ENCODE measurements at places on chromosomes 13 and 19. TPM values are rescaled to one million over a fixed set of nuclear protein-coding genes. Genes with fewer than 3 reads are reported as not detected.
A peak's percentile ranks its signal among the peaks of the same experiment; 100 is the strongest.

The MAN2B1 gene
- total RNA-seq: 209 TPM

DNA sequence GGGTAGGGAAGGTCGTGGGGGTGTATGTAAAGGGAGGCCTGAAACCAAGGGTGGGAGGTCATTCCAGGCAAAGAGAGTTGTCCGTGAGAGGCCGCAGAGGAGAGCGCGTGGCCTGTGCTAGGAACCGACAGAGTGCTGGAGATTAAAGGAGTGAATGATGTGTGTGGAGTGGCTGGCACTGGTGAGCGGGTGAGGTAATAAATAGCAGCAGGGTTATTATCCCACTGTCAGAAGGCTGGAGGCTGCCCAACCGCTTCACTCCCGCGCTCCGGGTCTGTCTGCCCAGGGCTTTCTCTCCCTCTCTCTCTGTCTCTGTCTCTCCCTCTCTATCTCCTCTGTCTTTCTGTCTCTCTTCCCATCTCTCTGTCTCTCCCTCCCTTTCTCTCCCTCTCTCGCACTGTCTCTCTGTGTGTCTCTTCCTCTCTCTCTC is 17.4 kb downstream of the ZNF579 start:
- no peaks in the 10 kb centered on the region for H3K36me3 ChIP-seq
- no peak overlapping the region for H3K4me3 ChIP-seq

DNA sequence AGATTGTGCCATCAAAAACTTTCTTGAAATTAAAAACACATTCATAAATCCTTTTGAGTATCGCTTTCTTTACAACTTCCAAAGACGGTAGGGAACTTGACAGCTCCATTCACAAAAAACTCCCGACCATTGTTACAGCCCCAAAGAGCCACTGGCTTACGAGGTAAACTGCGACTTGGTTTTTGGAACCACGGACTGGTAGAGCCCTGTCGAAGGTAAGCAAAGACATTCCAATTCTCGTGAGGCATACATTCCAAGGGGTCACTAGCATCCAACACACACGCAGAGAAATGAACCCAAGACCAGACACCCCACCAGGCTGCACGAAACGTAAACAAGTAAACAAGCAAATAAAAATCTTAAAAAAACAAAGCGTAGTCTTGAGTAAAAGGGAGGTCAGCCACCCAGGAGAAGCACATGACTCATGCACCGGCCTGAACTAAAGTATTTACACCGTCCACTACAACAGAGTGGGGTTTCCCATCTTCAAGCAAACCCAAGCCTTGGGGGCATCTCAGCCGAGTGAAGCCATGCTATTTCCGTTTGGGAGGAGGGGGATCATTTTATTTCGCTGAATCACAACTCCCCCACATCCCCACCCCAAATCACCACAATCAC is 1.4 kb downstream of the BRD4 start:
- peak overlapping the region; percentile 90 for H3K27ac ChIP-seq
- H3K27me3 ChIP-seq: no peaks in the 10 kb centered on the region
- H3K4me1 ChIP-seq: peaks cover 17% of the 10 kb centered on the region

- H3K4me3 ChIP-seq: no peak overlapping the region
- no peak overlapping the region for H3K27ac ChIP-seq
- DNase-seq: no peak
- H3K36me3 ChIP-seq: no peaks in the 10 kb centered on the region
These were observed 14.7 kb downstream of the RYR1 start for GRCh38 chr19:38448225-38448624.

GRCh38 chr13:93951108-93951507 is 528.4 kb downstream of the DCT start:
- H3K27me3 ChIP-seq: no peaks in the 10 kb centered on the region
- DNase-seq: no peak
- no peaks in the 10 kb centered on the region for H3K4me1 ChIP-seq
- H3K27ac ChIP-seq: no peak overlapping the region
- H3K4me3 ChIP-seq: no peak overlapping the region
